GM10248 (cell line): ENCODE measurements at places on chromosomes 1 and 21.
A peak's percentile ranks its signal among the peaks of the same experiment; 100 is the strongest.

- DNase-seq: no peak
Observed at GRCh38 chr1:224302947-224303346, 27.0 kb downstream of the NVL start.

DNA sequence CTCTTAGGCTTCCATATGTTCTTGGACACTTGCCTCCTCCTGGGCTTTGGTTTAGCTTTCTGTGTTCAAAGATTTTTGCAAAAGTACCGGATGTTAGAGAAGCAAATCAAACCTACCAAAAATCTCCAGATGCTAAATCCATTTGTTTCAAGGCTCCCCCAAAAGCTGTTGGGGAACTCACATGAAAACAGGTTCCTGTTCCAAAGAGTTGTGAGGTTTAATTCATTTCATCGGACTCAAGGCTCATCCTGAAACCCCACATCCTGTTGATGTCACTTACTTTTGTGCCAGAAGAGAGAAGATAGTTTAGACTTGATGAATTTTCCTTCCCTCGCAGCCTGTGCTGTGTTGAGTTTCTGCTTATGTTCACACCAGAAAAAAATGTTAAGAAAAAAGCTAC is 41.7 kb upstream of the RXRG start:
- DNase-seq: no peak

DNA sequence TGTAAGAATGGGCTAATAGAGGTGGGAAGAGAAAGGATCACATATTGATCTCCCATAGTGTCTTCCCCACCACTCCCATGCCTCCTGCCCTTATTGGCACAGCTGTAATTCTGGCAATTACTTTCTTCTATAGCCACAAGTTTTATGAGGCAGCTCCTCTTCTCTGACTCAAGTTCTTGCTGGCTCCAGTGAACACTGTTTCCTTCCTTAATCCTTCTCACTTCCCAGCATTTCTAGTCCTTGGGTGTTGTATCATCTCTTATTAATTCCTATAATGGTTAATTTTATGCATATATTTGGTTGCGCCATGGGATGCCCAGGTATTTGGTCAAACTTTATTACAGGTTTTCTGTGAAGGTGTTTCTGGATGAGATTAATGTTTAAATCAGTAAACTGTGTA is 103.3 kb downstream of the MRPL39 start:
- DNase-seq: no peak

DNA sequence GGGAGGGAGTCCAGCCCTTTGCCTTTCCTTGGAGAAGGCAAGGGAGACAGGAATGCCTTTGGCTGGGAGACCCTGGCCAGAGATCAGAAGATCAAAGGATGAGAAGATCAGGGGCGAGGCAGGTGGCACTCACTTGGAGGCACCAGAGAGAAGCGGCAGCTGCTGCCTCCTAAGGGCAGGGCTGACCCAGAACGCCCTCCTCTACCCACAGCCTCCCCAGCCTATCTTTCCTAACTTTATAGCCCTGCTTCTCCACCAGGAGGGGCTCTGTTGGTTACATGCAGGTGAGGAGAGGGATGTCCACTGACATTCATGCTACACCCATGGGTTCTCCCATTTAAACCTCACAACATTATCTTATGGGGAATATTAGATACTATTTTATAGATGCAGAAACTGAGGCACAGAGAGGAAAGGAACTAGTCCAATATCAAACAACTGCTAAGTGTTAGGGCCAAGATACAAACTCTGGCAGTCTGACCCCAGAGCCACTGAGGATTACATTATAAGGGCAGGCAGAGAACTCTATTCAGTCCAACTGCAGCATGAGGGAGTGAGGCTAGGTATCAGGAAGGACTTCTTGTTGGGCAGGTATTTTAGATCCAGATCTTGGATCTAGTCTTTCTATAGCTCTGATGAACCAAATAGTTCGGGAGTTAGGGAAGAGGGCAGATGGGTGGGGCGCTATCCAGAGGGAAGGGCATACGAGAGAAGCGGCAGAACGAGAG is 19.9 kb downstream of the LGR6 start:
- no peak for DNase-seq

DNA sequence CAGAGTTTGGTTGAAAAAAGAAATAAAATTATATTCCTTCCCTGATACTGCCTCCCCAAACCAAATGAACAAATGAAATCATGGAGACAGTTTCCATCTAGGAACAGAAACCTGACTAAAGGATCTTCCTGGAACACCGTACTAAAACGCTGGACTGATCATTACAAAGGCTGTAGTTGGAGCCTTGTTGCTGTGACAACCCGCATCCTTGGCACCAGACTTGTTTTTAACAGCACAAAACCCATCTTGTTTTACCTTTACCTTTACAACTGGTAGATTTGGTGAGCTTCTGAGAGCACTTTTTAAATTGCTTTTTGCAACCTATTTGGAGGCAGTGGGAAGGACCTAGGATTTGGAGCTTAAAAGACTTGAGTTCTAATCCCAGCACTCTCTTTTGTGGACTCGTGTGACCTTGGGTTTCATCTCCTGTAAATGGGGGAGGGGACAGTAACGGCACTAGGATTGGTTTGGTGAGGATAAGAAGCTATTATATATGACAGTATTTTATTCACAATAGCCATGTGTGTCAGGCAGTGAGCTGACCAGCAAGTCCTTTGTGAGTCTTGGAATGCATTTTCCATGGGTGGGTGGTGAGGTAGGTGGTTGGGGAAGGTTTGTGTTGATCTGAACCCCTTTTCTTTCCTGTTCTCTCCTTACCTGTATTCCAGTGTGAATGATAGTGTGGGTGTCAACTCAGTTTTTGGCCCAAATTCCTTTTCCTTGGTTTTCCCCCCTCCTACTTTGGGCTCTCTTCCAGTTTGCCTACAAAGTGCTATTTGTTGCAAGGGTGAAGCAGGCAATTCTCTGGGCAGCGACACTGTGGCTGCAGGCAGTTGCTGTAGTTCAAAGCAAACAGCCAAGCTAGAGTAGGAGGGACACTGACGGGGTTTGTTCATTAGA is 12.6 kb downstream of the LRRC8D start:
- DNase-seq: no peak

DNA sequence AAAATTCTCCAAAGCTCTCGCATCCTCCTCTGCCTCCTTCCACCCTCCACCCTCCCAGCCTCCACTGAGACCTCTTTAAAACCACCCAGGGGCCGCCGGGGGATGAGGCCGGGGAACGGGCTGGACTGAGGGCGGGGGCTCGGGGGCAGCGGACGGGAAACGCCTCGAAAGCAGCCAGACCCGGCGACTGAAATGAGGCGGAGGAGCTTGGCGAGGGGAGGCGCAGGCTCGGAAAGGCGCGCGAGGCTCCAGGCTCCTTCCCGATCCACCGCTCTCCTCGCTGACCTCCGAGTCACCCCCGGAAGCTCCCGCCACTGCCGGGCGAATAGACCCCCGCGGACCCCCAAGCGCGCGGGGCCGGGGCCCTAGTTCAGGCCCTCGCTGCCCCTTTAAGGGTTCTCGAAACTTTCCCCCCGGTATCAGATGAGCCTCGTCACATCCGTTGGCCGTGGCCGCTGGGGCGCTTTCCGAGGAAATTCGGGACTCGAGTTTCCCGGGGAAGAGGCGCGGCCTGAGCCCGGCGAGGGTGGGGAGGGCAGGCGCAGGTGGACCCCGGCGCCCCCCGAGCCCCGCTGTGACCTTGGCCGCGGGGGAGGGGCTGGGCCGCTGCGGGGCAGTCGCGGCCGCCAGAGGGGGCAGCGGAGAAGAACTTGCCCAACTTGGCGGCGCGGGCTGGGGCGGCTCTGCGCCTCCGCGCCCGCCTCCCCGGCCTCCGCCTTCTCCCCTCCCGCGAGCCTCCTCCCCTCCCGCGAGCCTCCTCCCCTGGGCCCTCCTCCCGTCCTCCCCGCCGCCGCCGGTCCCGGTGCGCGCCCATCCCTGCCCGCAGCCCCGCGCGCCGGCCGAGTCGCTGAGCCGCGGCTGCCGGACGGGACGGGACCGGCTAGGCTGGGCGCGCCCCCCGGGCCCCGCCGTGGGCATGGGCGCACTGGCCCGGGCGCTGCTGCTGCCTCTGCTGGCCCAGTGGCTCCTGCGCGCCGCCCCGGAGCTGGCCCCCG is at the start of gene BACE2:
TSS of gene BACE2 (plus strand) at position 813 of the 995 bp plus-strand sequence. CDS start at position 917, 104 bp downstream.
- peak; percentile 62 for DNase-seq

DNA sequence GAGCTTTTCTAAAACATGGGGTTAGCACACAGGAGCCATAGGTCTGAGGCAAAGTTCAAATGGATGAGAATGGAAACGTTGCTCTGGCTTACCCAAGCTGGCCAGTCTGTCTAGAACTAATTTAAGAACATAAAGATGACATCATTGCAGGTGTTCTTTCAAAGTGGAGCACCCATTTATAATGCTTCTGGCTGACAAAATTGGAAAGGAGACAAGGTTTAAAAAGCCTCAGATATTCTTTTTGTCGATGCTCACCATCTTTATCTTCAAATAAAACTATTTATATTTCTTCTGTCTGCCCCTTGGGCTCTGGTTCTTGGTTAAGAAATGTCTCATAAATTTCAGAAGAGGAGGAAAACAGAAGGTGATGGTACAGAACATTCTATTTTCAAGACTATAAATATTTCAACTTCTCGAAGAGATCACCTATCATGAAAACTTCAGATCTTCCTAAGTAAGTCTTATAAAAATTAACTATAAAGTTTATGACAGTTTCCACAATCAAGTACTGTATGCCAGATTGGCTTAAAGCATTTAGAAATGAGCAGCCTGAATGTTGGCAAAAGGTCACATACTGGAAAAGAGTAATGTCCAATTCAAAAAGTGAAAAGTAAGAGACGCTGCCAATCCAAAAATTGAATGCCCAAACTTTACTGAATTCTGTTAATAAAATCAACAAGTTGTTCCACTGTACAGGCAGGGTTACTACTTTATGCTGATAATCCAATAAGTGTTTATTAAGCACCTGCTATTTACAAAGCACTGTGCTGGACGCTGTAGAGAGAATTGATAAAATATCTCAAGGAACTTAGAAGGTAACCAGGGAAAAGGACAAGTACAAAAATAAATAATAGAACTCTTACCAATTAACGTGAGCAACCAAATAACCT is 92.0 kb downstream of the ETS2 start:
- DNase-seq: no peak
